Right forelimb (tissue), 1 donor: ENCODE measurements at places on chromosomes 4 and X.

DNA sequence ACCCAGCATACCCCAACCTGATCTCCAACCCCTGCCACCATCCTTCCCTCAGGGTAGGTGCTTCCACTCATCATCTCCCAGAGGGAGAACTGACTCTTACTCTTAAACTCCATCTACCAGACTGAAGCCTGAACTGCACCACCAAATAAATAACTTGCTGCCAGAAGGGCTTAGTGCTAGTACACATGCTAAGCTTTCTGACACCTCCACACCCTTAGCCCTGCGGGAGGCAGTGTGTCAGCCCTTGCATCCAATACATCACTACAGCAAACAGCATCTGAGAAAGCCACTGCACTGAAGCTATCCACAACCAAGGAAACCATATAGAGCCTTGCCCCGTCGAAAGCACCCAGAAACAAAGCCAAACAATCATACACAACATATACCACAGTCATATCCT is 68.6 kb upstream of the MCF2 start:
- no peak for DNase-seq

- DNase-seq: no peak
Observed at GRCh38 chrX:106436691-106437090, 175.1 kb upstream of the RADX start.

GRCh38 chr4:139525414-139525813 is 30.6 kb downstream of the SETD7 start:
- DNase-seq: no peak

DNA sequence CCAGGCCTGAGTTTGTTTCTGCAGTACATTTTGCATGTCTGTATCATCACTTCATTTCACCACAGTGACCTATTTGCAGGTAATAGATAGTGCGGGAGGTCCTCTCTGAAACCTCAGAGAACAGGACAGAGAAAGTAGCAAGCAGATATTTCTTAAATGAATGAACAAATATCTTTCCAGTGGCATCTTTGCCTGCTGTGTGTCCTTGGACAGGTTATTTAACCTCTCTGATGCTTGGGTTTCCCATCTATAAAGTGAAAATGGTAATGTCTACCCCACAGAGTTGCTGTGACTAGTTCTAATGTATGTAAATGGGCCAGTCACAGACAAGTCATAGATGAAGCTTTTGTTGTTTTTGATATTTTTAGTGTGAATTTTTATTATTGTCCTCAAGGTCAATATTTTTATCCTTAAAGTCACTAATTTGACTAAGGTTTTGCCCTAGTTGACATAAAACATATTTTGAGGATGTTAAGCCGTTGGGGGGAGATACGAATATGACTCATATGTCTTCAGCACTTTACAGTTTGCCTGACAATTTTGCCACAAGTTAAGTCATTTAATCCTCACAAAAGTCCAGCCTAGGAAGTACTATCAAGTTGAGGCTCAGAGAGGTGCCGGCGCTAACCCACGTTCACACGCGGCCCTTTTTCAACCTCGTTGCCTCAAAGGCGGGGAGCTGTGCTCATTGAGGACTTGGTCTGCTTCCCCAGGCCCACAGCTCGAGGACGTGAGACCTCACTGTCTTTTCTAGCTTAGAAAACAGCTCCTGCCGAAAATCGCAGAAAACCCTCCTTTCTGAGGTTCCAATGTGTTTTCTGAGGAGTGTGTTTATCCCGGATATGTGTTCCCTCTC is 126.7 kb upstream of the STX18 start:
- no peak for DNase-seq

GRCh38 chr4:46274717-46275116 is 115.2 kb downstream of the GABRA2 start:
- DNase-seq: no peak

DNA sequence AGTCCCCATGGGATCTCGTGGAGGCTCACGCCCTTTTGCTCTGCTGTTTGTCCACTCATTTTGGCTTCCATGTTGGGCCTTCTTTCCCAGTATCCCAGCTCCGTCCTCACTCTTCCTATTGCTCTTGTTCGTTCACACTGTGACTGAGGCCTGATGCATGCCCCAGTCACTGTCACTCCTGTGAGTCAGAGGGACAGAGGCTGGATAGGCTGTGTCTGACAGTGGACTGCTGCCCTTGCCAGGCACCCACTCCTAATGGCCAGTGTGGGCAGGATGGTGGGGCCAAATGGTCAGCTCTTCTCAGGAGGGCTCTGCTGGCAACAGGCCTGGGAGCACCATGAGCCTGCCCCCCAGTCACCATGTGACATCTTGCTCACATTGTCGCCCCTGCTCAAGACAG is 40.0 kb downstream of the HADH start:
- no peak for DNase-seq

DNA sequence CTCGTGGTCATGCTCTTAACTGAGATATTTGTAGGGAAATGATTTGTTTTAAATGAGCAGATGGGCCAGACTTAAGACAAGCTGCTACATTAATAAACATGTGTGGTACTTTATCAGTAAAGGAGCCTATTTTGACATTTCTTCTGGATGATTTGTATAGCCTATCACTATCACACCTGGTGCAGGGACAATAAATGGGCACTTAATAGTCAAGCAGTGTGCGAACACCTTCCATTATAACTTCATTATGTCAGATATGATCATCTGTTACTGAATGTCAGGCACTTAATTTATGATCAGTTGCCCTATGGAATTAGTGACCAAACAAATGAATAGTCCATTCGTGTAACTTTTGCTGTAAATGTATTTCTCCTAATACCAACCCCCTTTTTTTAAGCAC is 628.8 kb downstream of the ADGRL3 start:
- DNase-seq: no peak

GRCh38 chrX:49309401-49309981 is 6.0 kb downstream of the GAGE10 start:
- no peak for DNase-seq
